ENCODE measurements at places on chromosomes 3 and 15.

DNA sequence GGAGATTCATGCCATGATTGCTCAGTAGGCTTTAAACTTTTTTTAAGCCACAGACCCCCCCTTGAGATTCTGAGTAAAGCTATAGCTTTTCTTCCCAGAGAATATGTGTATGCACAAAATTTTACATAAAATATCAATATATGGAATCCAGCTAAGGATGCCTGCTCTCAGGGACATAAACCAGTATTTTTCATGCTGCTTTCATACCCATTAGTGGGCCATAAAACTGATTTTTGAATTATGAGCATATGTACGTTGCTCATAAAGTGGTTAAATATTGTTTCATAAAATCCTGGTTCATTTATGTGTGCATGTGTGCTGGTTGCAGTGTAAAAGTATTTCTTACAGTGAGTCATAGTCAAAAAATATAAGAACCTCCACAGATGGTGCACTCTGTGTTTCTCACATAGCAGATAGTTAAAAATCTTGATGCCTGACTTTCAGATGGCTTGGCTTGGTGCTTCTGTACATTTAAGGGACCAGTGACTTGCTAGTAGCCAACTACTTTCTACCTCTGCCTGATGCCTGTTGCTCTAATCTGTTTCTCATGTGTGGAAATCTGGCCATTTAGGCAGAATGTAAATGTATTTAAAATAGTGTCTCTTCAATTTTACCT, 71.9 kb downstream of the ARHGEF26 start:
- no peak for DNase-seq

DNA sequence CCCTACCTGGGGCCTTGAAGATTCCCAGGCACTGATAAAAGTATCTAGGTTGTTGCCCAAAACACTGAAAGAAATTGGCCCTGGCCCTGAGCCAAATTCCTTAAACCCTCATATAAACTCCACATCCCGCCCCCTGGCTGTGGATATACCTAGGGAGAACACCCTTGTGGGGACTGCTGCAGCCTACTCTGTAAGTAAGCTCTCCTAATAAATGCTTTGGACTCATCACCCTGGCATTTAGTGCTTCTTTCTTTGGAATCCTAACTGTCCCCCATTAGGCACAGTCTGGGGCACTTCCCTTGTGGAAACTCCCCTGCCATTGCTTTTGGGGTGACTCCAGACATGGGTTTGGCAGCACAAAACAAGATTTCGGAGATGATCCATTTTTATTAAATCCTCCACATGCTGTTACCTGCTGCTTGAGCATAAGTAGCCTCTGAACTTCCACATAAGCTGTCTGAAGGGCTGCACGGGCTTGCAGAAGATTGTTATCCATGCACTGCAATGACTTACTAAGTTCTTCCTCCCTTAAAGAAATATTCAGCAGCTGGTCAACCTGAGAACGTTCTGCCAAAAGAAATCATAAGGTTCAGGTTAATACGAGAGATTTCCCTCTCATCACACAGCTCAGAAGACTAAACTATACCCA, 46.4 kb downstream of the ZNF106 start:
- DNase-seq, result peak; percentile 43

DNA sequence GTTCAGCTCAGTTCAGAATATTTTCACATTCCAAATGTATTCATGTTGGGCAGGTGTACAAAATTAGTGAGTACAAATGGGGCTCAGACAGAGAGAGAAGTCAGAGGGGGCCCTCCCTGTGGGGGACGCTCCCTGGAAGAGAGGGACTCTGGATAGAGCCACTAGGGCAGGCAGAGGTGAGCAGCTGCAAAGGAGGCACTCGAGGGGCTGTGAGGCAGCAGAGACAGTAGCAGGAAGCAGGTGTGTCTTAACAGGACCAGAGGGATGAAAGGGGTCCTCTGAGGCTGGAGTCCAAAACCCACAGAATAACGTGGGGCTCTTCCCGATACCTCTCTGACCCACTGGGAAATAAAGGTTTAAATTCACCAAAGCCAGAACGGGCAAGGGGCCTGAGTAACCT, 127.1 kb downstream of the MEGF11 start:
- DNase-seq, result no peak

GRCh38 chr3:25405335-25405734, 22.7 kb upstream of the RARB start:
- DNase-seq, result no peak

DNA sequence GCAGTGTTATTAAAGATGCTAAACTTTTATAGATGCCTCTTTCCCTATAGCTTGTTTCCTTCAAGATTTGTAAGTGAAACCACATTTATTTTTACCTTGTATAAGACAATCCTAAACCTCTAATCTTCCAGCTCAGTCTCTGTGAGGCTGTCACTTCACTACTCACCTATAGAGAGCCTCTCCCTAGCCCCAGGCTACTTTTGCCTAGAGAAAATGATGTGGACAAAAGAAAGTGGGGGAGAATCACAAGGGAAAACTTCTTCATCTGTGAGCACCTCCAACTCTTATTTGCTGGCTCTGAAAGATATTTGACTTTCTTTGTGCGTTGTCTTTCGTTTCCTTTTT, 74.9 kb upstream of the SCN5A start:
- no peak for DNase-seq

DNA sequence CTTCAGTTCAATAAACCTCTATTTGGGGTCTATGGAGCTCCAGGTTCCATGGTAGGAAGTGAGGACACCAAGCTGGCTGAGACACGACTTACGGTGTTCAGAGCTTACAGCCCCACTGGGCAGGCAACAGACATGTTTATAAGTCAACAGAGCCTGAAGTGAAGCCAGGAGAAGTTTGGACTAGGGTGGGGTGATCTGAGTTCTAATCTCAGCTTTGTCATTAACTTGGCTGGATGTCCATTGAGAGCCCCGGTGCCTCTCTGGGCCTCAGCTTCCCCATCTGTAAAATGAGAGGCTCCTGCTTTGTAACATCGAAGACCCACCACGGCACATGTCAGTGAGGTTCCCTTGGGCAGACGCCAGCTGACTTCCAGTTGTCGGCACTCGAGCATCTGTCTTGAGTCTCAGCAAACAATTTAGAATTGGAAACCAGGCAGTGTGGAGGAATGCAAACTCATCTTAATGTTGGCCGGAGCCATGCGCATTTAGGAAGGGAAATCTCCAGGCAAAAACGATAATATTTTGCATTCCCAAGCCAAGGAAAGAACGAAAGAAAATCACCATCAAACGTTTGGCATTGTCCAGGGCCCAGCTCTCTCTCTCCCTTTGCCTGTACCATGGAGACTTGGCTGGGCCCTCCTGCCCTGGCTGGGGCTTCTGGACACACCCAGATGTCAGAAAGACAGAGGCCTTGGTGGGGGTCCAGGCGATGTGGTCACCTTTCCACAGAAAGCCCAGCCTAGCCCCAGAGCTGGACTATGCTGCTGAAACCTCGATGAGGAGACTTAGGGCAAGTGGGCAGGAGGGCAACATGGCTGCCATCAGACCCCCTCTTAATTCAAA, 18.4 kb downstream of the ITGA11 start:
- no peak for DNase-seq

DNA sequence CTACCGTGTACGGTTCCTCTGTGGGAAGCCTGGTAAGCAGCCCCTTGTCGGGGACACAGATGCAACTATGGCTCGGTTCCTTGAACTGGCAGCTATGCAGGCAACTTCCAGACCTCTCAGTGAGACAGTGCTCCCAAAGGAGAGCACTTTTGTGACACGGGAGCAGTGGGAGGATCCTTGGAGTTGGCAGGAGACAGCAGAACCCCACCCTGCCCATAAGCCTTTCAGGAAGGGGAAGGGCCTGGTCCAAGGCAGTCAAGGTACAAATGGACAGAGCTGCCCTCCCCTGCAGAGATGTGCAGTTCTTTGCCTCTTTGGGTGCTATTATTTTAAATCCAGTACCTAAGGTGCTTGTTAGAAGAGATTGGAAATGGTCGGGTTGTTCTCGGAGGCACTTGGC, 94.5 kb downstream of the MESD start:
- no peak for DNase-seq

GRCh38 chr15:51048308-51048707, 46.4 kb downstream of the TNFAIP8L3 start:
- no peak for DNase-seq

- no peak for DNase-seq
Measured at GRCh38 chr3:4888913-4889846, 90.1 kb upstream of the BHLHE40 start.

DNA sequence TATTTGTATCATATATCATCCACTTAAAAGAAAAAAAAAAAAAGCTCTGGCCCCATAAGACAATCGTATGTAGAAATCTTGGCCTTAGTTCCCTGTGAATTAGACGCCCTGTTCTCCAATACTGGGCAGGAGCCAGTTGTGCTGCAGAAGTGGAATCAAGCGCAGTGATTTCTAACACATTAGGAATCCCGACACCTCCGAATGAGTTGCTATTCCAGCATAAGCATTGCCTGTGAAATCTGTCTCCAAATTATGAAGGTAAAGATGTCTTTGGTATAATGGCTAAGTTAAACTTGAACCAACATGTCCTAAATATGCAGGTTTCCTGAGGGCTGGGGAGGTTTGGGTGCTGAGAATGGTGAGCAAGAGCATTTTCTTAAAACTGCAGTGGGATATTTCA, 199.4 kb upstream of the ARRDC4 start:
- DNase-seq, result no peak

GRCh38 chr15:98858610-98859023, 149.0 kb downstream of the PGPEP1L start:
- no peak for DNase-seq

GRCh38 chr3:78545827-78546226, 1222.0 kb downstream of the ROBO1 start:
- DNase-seq, result no peak

DNA sequence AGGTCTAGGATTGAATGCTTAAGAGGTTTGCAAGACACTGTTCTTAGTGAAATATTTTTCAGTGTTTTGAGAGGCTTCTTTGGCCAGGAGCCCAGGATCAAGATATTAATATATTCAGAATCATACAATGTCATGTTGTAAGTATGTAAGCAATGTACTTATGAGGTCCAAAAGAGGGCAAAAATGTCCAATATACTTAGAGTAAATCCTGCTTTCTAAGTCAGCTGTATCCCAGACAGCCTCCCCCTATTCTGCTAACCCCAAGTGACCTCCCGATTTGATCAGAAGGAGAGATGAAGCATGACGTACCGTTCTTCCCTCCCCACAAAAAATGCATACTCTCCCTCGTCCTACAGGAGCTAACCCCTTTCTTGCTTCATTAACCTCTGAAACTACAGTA, 70.9 kb downstream of the CHAC1 start:
- DNase-seq, result no peak

GRCh38 chr3:106673926-106674569, 703.2 kb upstream of the CCDC54 start:
- no peak for DNase-seq

GRCh38 chr3:186214670-186215069, 105.8 kb upstream of the ETV5 start:
- no peak for DNase-seq

GRCh38 chr3:189404797-189405484, 226.2 kb upstream of the TP63 start:
- no peak for DNase-seq

- no peak for DNase-seq
Measured at GRCh38 chr15:75198560-75199356, 2.9 kb upstream of the C15orf39 start.

DNA sequence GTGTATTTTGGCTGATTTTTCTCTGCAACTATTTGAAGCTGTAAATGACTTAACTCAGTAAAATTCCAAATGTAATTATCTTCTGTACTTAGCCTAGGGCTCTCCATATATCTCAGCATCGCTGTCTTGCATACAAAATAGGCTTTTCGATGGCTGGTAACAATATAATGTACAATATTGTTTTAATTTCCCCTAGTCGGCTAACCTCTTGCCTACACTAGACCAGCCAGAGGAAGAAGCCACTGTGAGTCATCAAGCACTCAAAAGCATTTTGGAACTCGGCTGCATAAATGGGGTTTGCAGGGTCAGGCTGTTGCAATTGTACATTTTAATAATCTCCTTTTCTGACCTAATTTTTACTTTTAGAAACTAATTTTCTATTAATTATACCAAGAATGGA, 583.8 kb downstream of the FOXP1 start:
- DNase-seq, result no peak

GRCh38 chr3:42556089-42556632, 25.6 kb downstream of the SEC22C start:
- no peak for DNase-seq

- no peak for DNase-seq
Measured at GRCh38 chr3:16842272-16843270, 42.2 kb upstream of the PLCL2 start.

GRCh38 chr3:30934208-30934550, 39.7 kb upstream of the GADL1 start:
- DNase-seq, result no peak

GRCh38 chr3:113575206-113575605, 42.9 kb downstream of the SIDT1 start:
- DNase-seq, result no peak

GRCh38 chr15:56772868-56773639, 39.7 kb upstream of the ZNF280D start:
- DNase-seq, result no peak

DNA sequence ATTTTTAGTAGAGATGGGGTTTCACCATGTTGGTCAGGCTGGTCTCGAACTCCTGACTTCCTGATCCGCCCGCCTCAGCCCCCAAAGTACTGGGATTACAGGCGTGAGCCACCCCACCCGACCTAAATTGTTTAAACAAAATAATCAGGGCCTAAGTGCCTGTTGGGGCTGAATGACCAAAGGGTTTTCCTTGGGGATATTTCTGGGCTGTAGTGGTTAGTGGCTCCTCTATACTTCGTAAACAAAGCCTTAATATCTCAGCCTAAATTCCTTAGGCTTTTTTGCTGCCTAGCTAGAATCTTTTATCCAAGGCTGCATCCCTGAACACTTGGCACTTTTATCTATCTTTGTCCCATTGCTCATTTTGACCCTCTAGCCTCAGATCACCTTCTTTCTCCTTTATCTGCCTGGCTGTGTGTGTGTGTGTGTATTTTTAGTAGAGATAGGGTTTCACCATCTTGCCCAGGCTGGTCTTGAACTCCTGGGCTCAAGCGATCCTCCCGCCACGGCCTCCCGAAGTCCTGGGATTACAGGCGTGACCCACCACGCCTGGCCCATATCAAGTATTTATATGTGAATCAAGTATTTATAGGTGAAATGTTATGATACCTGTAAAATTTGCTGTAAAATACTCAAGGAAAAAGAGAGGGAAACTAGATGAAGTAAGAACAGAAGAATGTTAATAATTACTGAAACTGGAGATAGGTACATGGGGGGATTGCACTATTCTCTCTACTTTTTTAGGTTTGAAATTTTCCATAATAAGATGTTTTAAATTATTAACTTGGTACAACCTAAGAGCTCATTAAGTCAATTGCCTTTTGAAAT, 1.8 kb downstream of the NUSAP1 start:
- no peak for DNase-seq

GRCh38 chr3:37814547-37814946, 47.1 kb upstream of the CTDSPL start:
- DNase-seq, result no peak

- DNase-seq, result no peak
Measured at GRCh38 chr3:146020969-146021368, 140.0 kb downstream of the PLOD2 start.

- DNase-seq, result no peak
Measured at GRCh38 chr3:118534519-118534918, 500.1 kb downstream of the IGSF11 start.
